ENCODE measurements at places on chromosomes 1 and 21. TPM values are rescaled to one million over a fixed set of nuclear protein-coding genes. Genes with fewer than 3 reads are reported as not detected.

DNA sequence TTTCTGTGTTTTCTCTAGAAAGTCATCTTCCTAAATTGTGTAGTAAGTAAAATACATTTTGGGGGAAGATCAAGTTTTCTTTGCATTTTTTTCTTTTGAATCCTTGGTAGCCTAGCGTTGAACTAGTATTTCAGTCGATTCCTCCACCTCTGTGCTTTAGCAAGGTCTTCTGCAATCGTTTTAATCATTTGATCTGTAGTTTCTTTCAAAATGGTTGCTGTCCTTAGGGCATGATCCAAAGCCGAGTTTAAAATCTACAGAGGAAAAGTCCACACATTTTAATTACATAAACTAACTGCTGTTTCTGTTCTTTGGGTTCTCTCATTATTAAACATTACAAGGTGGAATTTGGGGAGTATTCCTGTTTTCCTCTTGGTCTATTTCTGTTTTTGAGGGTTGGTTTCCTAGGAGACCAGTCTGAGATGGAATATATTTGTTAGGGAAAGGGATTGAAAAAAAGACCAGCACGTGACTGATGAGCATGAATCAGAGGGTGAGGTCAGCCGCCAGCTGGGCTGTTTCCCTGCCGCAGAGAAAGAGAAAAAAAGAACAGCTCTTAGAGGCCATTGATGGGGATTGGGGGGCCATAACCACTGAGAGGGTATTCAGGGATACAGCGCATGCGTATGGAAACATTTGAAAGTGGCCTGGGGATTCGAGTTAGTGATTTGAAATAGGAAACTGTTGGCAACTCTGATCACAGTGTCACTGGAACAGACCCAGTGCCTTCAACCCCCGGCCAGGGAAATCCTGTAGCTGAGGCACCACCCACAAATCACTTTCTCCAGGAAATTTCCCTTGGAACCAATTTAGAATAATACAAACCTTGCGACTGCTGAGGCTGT lies 40.6 kb downstream of the AKNAD1 start:
- DNase-seq = peak; percentile 91

GRCh38 chr1:198913667-198914066 lies 274.8 kb downstream of the PTPRC start:
- no peak for DNase-seq

- no peak for DNase-seq
Measured at GRCh38 chr1:110525249-110525595, 6.2 kb upstream of the KCNA10 start.

GRCh38 chr1:175673371-175674150 lies 69.8 kb downstream of the TNR start:
- peak; percentile 60 for DNase-seq

DNA sequence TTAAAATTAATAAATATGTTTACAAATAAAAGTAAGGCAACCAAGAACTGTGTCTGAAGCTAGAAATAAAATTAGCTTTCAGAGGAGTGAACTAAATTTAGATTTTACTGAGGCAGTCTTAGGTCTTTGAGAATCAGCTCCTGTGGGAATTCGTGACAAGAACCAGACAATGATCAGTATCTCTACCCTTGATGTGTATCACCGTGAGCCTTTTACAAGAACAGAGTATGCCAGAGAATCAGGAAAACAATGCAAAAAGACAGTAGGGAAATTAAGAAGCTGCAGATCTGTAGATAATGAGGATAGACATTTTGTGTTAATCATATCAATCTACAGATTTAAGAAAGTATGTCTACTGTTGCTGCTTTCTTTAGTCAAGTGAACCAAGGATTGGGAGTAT lies 351.0 kb downstream of the COL11A1 start:
- DNase-seq = no peak

Gene PTPRC
- not detected for total RNA-seq

Measured in pulmonary artery endothelial cell (primary cell).